AML-193 (cell line): ENCODE measurements at places on chromosomes 7 and 10.

- peak; percentile 28 for DNase-seq
These were observed 961 bp downstream of the SCRN1 start for GRCh38 chr7:29988424-29989256.

DNA sequence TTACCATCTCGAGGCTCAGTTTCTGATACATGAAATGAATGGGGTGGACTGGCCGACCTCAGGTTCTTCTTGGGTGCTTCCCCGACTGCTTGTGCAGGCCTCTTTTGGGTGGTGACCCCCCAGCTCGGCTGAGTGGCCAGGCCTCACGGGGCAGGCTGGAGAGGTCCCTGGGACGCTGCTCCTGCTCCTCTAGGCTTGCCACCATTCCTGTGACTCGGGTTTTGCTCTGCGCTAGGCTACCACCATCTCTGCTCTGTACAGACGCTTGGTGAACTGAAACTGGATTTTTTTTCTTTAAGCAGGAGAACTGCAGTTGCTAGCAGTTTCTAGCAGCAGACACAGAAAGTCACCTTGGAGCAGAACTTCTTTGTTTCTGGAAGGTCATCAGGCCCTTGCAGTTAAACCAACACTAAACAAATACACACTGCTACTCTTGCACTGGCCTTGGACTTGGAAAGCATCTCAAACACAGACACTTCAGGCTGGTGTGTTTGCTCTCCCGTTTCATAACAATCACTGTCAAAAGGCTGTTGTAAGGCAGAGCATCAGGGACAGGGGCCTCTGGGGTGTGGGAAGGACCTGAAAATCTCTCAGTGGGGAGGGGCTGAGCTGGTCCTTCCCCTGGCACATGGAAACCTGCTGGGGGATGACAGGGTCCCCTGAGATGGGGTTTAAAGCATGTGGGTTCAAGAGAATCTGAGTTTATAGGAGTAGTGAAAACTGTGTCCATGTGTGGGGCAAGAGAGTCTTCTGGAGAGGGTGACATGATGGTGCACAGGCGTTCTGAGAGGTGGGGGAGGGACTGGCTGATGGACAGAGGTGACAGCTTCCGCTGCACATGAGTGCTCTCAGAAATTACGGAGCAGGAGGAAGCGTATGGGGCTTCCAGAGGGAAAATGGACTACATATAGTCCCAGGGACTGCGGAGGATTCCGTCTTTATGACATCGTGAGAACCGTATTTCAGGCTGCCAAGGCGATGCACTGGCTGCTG, 35.0 kb upstream of the GIMAP8 start:
- DNase-seq: no peak

GRCh38 chr10:77594471-77594783, 43.2 kb downstream of the KCNMA1 start:
- DNase-seq: no peak

DNA sequence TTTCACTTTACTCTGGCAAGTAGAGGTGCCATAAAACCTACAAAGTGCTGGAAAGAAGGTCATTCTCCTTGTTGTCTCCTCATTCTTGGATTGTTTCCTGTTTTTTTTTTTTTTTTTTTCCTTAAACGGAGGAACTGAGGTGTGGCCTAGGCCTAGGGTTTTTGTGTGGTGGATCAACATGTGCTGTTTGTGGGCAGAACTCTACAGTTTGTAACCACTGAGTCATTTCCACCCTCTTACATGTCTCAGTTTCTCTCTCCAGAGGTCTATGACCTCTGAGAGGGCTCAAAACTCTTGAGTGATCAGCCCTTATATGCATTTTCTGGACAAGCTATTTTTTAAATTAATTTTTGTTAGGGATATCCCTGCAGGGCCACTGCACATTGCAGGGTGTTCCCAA, 296.0 kb downstream of the PPP1R3A start:
- DNase-seq: no peak

DNA sequence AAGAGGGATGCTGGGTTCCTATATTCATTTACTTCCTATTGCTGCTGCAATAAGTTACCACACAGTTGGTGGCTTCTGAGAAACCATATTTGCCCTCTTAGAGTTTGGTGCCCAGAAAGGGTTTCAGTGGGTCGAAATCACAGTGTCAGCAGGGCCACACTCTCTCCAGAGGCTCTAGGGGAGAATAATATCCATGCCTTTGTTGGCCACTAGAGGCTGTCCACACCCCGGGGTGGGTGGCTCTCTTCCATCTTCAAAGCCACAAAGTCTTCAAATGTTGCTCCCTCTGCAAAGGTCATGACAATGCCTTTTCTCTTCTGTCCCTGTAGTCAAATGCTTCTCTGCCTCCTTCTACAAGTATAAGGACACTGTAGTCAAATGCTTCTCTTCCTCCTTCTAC, 989.4 kb downstream of the CCSER2 start:
- DNase-seq: no peak

GRCh38 chr10:126598009-126598408, 72.5 kb downstream of the C10orf90 start:
- DNase-seq: peak; percentile 11

GRCh38 chr7:133863362-133864061, 263.6 kb upstream of the LRGUK start:
- no peak for DNase-seq

- DNase-seq: no peak
These were observed 23.6 kb downstream of the SORBS1 start for GRCh38 chr10:95537542-95537927.

DNA sequence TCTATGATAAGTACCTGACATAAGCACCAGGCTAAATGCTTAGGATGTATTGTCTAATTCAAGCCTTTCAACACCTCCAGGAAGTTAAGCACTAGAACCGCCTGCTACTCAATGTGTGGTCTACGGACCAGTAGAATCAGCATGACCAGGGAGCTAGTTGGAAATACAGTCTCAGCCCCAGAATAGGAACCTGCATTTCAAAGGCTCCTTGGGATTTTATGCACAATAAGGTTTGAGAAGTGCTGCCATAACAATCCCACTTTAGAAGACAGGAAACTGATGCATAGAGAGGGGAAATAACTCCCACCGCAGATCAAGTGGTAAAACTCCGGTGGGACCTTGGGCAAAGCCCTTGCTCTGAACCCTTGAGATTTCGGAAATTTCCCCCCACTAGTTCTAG, 8.8 kb upstream of the DUSP5 start:
- DNase-seq: no peak

DNA sequence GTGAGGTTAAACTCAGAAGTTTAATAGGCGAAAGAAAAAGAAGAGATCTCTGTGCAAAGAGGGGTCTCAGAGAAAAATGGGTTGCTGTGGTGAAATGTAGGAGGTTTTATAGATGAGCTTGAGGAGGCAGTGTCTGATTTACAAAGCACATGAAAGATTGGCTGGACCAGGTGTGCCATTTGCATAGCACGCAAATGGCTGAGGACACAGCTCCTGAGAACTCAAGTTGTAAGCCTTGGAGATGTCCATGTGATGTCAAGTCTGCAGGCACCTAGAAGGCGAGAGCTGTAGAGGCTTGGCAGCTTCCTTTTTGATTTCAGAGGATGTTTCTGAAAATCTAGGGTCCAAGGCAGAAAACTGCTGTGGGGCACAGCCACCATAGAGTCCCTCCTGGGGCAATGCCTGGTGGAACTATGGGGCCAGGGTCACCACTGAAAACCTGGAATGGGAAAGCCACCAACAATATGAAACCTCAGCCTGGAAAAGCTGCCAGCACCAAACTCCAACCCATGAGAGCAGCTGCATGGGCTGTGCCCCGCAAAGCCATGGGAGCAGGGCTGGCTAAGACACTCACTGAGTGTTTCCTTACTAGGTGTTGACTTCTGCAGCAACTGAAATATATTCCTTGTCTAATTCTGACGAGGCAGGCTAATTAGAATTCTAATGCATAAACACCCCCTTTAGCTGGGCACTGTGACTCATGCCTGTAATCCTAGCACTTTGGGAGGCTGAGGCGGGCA, 96.9 kb upstream of the TNS3 start:
- no peak for DNase-seq

GRCh38 chr7:4631380-4632179, 50.5 kb upstream of the FOXK1 start:
- no peak for DNase-seq

GRCh38 chr10:47049906-47050305, 138.7 kb downstream of the PTPN20 start:
- no peak for DNase-seq

- DNase-seq: peak; percentile 43
These were observed 18.7 kb downstream of the KIFBP start for GRCh38 chr10:69007260-69007659.

DNA sequence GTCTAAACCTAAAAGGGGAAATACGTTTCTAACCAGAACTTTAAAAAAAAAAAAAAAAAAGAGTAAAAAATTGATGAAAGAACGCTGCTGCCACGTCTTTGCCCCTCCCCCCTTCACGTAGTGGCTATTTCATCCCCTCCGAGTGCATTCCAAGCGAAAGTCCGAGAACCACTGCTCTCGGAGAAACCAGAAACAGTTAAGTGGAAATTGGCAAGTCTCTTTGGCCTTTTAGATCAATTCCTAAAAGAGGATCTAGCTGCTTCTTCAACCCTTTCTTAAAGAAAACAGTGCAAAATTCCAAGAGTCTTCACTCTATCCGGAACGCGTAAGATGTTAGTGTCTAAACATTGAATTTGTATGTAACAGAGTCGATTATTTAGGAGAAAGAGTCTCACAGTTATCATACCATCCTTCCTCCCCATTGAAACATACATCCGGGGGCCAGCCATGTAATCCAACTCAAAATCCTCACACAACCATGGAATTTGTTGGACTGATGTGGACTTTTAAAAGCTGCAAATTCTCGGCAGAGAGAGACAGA, 1.1 kb downstream of the P4HA1 start:
- DNase-seq: peak; percentile 62

DNA sequence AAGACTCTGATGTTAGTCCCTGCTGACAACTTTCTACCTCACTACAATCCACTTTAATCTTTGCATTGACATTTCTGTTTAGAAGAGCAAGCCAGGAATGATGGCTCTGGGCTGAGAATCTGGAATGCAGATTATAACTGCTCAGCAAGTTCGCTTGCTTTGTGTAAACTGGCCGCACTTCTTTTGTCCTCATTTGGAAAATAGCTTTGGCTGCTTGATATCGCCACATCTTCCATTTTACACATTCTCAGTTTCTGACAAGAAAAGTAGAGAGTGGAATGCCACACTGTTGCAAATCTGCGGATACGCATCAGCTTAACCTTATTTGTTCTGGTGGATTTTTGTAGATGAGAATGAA, 429.8 kb downstream of the KCNMA1 start:
- DNase-seq: no peak

GRCh38 chr10:52322936-52323335, 8.9 kb downstream of the DKK1 start:
- no peak for DNase-seq

GRCh38 chr10:63719226-63719856, 198.1 kb downstream of the REEP3 start:
- no peak for DNase-seq

DNA sequence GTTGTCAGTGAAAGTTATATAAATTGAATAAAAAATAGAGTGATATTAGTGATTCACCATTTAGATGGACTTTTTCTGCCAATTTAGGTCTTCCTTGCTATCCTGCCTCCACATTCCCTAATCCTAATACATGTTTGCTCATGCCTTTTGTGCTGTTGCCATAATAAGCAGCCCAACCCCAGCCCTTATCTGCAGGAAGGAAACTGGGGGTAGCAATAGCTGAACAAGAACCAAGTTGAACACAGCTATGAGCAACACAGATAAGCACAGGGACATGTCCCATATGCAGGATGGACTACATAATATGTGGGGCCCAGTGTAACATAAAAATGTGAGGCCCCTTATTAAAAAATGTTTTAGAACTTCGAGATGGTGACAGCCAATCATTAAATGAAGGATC, 91.2 kb upstream of the AHR start:
- no peak for DNase-seq

GRCh38 chr7:92306153-92306552, 60.4 kb downstream of the ANKIB1 start:
- DNase-seq: no peak

DNA sequence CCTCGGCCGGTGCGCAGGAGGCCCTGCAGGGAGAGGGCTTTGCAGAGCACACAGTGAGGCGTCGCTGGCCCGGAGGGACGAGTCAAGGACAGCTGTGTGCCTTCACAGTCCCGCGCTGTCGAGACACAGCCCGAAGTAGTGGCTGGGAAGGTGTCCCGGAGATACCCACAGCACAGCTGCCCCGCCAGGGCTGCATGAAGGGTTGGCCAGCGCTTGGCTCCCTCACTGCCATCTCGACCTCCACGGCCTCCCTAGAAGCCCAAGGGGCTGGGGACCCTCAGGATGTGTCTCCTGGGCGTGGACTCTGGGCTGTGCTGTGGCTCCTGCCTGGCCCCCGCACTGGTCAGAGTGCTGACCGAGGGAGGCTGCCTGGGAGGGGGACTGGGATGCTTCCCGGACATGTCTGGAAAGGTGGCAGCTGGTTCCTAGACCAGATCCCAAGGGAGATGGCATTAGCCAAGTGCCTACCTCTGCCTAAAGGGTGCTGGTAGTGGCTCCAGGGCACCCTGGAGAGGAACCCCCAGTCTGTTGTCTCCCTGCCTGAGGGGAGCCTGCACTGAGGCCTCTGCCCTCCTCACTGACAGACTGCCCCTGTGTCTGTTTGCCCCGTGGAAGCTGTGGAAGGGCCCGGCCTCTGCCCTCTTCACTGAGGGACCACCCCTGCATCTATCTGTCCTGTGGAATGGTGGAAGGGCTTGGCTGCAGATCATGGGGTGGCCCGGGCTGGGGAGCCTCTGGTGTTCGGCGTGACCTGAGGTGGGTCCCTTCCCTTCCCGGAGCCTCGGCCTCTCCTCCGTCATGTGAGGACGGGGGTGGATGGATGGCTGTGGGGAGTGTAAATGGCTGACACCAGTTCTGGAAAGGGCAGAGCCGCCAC, 5.8 kb downstream of the ELFN1 start:
- no peak for DNase-seq

GRCh38 chr7:32257621-32258020, 187.4 kb upstream of the PDE1C start:
- DNase-seq: no peak

DNA sequence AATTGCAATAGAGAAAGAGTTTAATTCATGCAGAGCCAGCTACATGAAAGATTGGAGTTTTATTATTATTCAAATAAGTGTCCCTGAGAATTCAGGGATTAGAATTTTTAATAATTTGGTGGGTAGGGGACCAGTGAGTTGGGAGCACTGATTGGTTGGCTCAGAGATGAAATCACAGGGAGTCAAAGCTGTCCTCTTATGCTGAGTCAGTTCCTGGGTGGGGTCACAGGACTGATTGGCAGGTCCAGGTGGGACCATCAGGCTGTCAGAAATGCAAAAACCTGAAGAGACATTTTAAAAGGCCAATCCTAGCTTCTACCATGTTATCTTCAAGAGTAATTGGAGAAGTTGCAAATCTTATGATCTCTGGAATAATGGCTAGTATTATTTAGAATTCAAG, 56.0 kb upstream of the KAT6B start:
- no peak for DNase-seq

GRCh38 chr7:156234666-156235494, 405.7 kb upstream of the RNF32 start:
- DNase-seq: no peak

- DNase-seq: no peak
These were observed 96.7 kb upstream of the IKZF1 start for GRCh38 chr7:50207686-50208255.

GRCh38 chr7:94382746-94383145, 11.9 kb upstream of the COL1A2 start:
- no peak for DNase-seq

- no peak for DNase-seq
These were observed 46.5 kb downstream of the AMPH start for GRCh38 chr7:38584443-38585210.
